Progenitor cell of endocrine pancreas (in vitro differentiated cells): ENCODE measurements at places on chromosomes 2 and 18.

- no peak for DNase-seq
These were observed 70.3 kb downstream of the TMEM17 start for GRCh38 chr2:62435720-62436119.

DNA sequence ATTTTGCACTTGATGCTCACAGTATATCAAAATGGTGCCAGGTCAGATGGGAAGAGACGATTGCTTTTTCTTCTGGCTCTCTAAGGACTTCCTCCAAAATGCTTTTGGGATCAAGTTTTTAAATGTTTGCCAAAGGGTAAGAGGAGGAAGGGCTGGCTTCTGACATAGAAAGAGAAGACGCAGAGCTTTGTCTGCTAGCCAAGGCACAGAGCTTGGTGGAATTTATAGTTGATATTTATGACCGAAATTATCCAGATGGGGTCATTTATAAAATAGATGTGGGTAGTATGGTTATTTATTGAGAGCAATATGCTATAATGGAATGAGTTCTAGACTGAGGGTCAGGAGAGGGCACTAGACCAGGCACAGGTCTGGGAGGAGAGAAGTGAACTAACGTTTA is 193.3 kb downstream of the FSHR start:
- no peak for DNase-seq

DNA sequence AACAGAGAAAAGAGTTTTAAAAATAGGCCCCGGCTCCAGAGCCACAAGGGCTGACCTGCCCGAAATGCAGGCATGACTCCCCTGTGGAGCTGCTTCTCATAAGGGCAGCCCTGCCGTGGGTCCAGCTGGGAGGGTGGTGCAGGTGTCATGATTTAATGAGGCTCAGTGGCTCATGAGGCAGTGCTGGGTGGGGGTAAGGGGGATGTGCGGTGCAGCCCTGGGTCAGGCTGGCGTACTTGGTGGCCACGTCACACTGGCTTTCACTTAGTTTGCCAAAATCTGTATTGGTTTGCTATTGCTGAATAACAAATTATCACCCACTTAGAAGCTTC is 33.6 kb downstream of the HJURP start:
- DNase-seq, result no peak

DNA sequence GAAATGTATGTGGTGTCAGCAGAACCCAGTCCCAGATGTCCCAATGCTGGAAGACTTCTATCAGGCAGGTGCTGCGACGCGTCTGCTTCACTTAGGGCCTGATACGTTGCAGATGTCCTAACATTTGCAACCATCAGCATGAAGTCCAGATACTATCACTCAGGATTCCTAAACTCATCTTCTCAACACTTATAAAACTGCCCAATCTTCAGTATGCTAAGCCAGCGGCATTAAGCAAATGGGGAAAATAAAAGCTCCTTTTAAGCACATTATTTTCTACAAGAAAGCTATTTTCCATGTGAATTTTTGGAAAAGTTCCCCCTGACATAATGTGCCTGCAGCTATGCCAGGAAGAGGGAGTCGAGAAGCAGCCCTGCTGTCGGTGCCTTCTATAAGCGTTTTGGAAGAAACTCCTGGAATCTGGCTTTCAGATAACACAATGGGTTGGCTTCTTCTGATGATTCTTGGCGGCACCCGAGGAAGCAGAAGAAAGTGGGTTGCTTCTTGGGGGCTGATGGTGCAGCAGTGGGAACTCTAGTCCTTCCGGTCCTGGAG is 60.7 kb upstream of the ITGA6 start:
- DNase-seq, result no peak

- DNase-seq, result no peak
These were observed 79.3 kb downstream of the VIT start for GRCh38 chr2:36775806-36776205.

DNA sequence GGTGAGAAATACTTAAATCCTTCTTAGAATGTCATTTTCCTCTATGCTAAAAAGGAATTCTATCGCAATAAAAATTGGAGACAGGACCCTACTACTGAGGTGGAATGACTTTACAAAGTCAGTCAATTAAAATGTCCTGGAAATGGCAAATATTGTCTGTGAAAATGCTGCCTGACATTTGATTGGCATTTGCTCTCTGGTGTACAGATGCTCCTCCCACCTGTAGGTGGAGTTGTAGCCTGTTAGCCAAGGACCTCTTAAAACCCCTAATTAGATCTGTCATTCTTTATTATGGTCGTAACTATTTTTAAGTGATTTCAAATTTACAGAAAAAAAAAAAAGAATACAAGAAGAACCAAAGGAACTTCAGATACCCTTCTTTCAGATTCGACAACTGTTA is 393.1 kb upstream of the KLHL29 start:
- DNase-seq, result no peak

GRCh38 chr2:54957321-54957999 is 92.8 kb downstream of the RTN4 start:
- DNase-seq, result no peak

DNA sequence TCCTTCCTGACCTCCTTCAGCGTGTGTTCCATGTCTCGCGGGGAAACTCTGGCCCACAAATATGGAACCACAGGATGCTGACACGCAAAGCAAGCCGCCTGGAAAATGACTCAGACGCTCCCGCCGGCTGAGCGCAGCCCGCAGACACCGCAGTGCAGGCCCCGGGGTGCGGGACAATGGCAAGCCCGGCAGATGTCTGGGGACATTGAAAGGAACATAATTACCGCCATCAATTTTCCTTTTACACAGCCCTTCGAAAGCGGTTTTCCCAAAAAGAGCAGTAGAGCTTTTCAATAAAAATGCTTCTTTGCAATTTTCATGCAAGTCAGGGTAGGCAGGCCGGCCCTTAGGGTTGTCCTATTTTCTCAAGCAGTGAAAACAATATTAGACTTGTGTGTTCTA is 159.2 kb upstream of the SH3BP4 start:
- no peak for DNase-seq

DNA sequence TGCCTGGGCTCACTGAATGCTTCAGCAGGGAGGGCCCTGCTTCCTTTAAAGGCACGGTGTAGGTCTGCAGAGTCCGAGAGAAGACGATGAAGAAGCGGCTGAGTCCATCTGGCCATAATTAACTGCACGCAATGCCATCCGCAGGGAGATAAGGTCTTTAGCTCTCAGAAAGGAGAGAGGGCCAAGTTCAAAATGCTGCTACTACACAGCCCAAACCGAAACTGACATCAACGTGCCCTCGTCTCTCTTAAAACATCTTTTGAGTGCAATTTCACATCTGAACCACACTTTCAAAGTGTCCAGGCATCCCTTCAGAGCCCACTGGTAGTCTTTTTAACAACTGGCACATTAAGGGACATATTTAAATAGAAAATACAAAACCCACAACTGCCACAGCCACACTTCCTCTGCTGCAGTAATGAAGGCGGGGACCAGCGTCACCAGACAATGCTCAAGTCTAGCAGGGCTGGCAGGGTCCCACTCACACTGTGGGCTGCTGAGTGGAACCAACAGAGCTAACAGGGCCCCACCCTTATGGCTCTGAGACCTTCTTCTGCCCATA is 35.8 kb downstream of the ST3GAL5 start:
- DNase-seq, result no peak

DNA sequence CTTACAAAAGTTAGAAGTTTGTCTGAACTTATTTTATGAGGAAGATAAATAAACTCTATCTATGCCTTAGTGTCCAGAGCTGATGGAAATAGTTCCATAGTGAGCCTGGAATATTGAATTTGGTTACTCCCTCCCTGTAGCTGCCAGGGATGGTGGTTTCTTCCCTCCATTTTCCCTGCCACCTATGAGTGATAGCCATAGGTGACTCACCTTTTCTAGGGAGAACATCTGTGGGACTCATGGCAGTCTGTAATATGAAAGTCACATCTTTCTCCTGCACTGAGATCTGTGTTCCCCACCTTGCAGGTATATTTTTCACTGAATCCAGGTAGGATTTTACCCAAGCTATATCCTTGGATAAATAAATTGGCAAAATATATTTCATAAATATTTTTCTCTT is 148.8 kb downstream of the TPGS2 start:
- no peak for DNase-seq

- DNase-seq, result no peak
These were observed 10.1 kb downstream of the RAMP1 start for GRCh38 chr2:237869343-237870102.
